ENCODE measurements at places on chromosomes 16 and 17. TPM values are rescaled to one million over a fixed set of nuclear protein-coding genes. Genes with fewer than 3 reads are reported as not detected.

Gene GDE1
- total RNA-seq, result 27.9 TPM

Gene CPHXL2
- total RNA-seq, result not detected

DNA sequence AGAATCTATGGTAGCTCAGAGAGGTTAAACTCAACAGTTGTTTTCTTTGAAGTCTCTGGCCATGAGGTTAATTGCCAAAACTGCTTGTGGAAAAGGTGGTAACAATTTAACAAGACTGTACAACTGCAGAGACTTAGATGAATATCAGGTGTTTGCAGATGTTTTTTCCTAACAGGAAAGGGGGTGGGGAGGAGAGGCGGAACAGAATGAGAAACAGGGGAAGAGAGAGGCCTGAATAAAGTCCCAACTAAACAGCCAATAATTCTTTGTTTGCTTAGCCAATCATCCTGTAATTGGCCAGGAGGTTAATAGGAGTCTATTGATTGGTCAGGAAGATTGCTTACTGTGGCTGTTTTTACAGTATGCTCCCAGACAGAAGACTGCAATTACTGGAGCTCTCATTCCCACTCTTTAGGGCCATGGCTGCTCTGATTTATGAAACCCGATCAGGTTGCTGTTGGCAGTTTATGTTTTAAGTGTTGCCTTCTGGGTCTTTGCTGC is 249.7 kb upstream of the TBX2 start:
- DNase-seq, result no peak

- no peak for DNase-seq
Measured at GRCh38 chr17:65626451-65626850, 65.0 kb upstream of the AXIN2 start.

DNA sequence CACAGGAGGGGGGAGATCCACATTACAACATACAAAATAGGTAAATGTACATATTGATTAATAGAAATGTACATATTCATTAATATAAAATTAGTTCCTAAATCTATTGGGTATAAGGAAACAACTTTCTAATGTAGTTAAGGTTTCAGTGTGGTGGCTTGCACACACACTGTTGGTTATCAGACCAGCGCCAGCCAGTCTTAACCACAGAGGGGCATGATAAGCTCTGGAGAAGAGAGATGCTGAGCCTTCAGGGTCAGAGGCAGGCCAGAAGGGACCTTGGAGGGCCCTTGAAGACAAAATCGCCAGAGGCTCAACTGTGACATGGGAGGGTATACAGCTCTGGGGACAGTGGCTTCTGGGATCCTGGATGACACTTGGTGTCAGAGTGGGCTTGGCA is 10.9 kb upstream of the ZFP90 start:
- no peak for DNase-seq
